ENCODE measurements at places on chromosomes 3 and 15. TPM values are rescaled to one million over a fixed set of nuclear protein-coding genes. Genes with fewer than 3 reads are reported as not detected.

The CYP1A2 gene
- total RNA-seq, result not detected

The TIMP4 gene
- not detected for total RNA-seq

The SPATA12 gene
- under 0.01 TPM for total RNA-seq

The GATM gene
- 0.32 TPM for total RNA-seq

The CKMT1A gene
- not detected for total RNA-seq

The NCK1 gene
- 69.8 TPM for total RNA-seq

The FMN1 gene
- under 0.01 TPM for total RNA-seq

The CPNE9 gene
- not detected for total RNA-seq

The KIF7 gene
- 8.1 TPM for total RNA-seq

Data from epithelial cell of umbilical artery (primary cell).